ENCODE measurements at places on chromosomes 3 and 15.

GRCh38 chr15:48440084-48440483, 108.9 kb downstream of the DUT start:
- peak; percentile 79 for DNase-seq

- DNase-seq, result no peak
Measured at GRCh38 chr3:146832857-146833458, 227.8 kb upstream of the PLSCR5 start.

GRCh38 chr3:140205598-140205997, 270.6 kb downstream of the CLSTN2 start:
- no peak for DNase-seq

GRCh38 chr3:147915057-147915456, 505.9 kb downstream of the ZIC1 start:
- DNase-seq, result peak; percentile 48

- no peak for DNase-seq
Measured at GRCh38 chr3:196624907-196625306, 14.6 kb upstream of the NRROS start.

DNA sequence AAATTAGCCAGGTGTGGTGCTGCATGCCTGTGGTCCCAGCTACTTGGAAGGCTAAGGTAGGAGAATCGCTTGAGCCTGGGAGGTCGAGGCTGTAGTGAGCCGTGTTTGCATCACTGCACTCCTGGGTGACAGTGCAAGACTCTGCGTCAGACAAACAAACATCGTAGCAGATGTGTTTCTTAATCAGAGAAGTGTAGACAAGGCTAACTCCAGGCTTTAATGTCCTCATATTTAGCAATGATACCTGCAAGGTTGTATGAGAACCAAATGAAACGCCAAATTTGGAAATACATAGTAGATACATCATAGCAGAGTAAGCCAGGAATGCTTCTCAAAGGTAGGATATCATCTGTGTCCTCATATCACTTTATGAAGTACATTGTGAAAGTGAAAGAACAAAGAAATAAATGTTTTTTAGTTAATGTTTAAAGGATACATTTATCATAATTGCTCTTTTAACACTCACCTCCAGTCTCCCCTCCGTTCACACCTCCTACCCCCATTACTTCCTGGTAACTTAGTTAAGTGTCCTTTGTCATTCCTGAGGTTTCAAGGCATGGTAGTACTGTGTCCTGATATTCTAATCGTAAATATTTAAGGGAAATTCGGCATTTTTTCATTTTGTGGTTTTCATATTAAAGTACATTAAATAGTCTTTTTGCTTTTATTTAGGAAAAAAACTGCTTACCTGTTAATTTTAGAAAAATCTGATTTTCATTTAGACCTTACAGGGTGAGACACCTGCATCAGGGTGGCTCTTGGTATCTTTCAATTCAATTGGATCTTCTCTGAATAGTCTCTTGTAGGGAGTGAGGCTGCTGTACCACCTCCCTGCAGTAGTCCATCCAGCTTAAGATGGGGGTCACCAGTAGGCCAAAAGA, 96.1 kb downstream of the OPA1 start:
- DNase-seq, result no peak

DNA sequence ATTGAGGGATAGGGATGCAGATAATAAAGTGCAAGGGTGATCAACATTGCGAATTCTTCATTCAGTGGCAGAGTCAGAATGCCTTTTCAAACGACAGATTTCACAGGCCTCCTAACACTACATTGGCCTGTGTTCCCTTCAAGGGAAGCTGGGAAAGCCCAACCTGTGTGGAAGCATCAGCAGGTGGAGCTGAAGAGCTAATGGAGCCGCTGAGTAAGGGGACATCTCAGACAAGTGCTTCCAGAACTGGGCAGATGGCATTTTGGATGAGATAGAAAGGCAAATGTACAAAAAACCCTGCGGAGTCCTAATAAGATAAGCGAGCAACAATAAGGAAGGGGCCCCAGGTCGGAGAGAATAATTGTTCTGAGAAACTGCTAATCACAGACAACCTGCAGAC, 8.5 kb upstream of the SLC24A5 start:
- no peak for DNase-seq

GRCh38 chr3:127834771-127835170, 12.5 kb upstream of the MGLL start:
- DNase-seq, result no peak

DNA sequence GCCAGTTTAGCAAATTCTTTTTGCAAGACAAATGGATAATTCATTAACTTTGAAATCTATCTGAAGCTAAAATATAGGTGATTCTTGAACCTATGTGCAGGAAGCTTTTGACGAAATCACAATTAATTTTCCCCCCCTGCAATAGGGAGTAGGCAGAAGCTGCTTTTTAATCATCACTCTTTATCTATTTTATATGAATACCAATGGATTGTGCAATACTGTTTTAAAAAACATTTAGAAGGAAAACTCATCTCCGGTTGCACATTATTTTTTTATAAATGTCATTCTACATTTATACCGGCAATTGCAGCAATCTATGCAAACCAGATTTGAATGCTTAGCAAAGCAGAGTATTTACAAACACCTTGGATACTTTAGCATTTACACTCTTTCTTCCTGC, 121.1 kb upstream of the TMCO5A start:
- DNase-seq, result no peak

DNA sequence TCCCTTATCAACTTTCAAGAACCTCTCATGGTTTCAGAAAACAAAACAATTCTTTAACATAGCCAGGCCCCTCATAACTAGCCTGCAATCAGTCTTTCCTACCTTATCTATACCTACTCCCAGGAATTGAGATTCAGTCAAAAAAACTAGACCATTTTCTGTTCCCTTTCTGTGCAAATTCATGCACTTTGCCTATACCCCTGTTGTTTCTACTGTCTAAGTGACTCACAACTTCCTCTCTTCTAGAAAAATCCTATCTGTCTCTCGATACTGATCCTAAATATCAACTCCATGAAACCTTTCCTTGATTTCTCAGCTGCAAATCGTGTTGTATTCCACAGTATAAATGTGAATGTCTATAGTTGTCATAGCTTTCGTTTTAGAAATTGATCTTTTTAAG, 10.9 kb upstream of the IL1RAP start:
- no peak for DNase-seq

DNA sequence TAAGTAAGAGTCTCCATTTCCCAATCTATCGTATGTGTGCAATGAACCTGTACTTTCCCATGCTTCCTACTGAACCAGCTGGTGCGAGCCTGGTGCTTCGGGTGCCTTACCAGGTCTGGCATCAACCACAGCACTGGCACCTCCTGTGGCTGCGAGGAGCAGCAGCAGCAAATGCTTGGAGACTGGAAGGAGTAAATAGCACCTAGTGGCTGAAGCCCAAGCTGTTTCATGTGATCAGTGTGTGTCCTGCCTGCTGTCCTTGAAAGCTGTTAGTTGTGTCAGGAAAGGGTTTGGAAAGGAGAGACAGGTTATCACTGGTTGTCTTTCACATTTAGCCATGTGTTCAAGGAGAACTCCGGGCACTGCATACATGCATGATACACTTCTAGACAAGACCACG, 31.8 kb downstream of the PCOLCE2 start:
- DNase-seq, result no peak

DNA sequence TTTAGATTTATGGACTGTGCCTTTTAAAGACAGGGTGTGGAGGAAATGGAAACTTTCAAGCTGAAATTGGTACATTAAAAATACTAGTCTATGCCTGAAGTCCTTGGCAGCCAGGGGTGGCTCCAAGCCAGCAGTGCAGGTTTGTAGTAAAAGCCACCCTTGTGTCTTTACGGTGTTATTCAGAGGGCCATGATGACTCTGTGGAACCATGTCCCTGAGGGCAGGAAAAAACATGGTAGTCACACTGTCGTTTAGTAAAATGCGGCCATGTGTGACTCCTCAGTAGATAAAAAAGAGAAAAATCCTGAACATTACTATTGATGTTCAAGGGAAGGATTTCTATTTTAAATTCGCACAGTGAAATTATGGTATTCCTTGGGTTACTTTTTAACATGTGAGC, 2.7 kb downstream of the FAN1 start:
- no peak for DNase-seq

DNA sequence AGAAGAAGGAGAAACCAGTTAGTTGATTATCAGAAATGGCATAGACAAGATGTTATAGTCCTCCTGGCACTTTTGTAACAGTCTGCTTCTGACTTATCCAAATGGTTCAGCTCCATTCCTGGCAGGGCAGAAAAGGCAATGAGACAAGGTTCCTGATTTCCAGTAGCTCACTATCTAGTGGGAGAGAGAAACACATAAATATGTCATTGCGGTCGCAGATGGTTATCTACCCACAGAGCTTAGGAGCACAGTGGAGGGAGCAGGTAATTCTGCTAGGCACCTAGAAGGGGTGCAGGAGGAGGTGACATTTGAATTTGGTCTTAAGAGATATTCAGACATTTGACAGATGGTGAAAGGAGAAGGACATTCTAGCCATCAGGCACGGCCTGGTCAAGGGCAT, 78.1 kb downstream of the TAMM41 start:
- no peak for DNase-seq

GRCh38 chr3:52420388-52420787, 24.5 kb downstream of the SEMA3G start:
- no peak for DNase-seq

GRCh38 chr15:38885471-38885952, 320.9 kb upstream of the RASGRP1 start:
- DNase-seq, result no peak

DNA sequence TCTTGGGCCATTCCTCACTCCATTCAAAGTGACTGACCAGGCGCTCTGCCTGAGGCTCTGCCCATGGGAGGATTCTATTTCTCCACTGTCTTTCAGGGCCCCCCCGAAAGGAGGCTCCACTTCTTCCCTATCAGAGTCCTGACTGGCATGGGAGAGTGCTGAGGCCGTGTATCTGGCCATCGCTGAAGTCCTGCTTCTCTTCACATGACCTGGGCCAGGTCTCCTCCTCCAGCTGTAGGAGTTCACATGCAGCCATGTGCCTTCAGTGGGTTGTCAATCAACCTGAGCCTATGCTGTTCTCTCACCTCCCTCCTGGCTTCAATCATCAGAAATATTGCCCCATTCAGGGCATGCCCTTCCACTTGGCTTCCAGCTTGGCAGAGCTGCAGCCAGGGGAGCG, 12.8 kb upstream of the APBA2 start:
- no peak for DNase-seq

DNA sequence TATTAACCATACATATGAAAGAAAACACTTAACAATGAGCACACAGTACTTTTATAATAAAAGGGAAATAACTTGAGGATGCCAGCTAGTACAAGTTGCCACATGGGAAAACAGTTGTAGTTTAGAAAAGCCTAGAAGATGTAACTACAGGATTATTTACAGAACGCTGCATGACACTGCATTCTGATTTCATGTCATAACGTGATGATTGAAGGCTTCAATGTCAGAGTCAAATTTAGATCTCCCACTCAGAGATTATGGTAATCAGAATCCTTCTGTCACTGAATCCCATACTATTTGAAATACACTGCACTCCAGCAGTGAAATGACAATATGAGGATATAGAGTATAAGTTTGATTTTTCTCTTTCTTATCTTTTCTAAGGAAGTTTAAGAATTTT, 253.9 kb upstream of the LRRN1 start:
- DNase-seq, result no peak

- no peak for DNase-seq
Measured at GRCh38 chr3:197354568-197355001, 56.2 kb upstream of the DLG1 start.

GRCh38 chr3:55288657-55289056, 198.4 kb downstream of the WNT5A start:
- no peak for DNase-seq

DNA sequence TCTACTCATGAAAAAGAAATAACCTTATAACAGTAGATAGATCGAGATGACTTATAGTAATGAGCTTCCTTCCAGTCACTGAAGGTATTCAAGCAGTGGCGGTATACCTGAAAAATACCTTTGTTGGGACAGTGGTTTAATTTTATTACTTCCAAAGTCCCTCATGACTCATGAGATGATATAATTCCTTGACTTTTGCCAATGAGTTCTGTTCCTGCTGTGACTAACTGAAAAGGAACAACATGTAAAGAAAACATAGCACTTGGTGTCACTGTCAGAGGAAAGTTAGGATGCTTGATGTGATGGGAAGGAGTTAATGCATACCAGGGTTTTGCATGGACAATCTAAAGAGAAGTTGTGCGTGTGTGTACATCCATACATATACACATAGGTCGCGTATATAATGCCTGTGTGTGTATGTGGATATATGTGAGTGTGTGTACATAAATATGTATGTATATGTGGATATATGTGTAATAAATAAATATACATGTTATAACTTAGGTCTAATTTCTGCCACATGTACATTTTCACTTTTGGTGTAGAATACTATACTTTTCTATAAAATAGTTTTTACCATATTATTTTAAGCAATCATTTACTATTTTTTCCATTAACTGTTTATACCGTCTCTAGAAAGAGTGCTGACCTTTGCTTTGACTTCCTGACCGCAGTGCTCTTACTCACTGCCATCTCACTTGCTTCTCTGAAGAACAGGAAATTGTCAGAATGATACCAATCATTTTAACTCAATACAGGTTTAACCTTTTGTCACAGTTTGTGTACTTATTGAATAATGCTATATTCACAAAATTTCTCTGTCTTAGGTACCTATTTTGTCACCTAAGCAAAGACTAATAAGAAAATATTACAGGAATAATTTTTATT, 12.6 kb upstream of the PAK2 start:
- DNase-seq, result no peak

GRCh38 chr3:106299300-106300098, 430.7 kb upstream of the CBLB start:
- peak; percentile 19 for DNase-seq

DNA sequence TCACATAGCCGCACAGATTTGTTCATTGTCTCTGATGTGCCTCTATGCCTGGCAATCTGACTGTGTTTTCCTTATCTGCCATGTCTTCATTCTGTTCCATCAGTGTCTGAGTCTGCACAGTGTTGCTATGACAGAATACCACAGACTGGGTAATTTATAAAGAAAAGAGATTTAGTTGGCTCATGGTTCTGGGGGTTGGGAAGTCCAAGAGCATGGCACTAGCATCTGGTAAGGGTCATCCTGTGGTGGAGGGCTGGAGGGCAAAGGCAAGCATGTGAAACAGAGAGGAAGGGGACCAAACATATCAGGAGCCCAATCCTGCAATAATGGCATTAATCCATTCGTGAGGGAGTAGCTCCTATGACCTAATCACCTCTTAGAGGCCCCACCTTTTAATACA, 11.9 kb upstream of the HCN4 start:
- DNase-seq, result no peak

DNA sequence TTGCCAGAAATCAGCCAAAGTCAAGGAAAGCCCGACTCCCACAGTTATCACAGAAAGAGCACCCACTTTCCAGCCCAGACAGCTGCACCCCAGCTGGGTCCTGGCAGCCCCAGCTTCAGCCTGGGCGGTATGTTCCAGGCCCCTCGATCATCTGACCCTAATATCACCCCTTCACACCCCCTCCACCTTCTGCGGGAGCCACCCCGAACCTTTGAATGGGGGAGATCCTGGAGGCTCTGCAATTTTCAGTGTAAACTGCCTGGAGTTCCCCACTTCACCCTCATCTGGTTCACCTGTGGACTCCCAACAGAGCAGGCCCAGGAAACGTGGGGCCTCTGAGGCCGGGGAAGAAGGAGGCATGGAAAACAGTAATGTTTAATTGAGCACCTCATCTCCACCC, 5.9 kb downstream of the PRSS50 start:
- no peak for DNase-seq

All from AG09319 (cell line).